H1 (cell line): ENCODE measurements at places on chromosomes 1 and 21.

- no peak overlapping the region for H3K4me3 ChIP-seq
- no peaks in the 10 kb centered on the region for H3K36me3 ChIP-seq
- no peak for DNase-seq
- no peaks in the 10 kb centered on the region for H3K4me1 ChIP-seq
- H3K27ac ChIP-seq: no peak overlapping the region
- no peaks in the 10 kb centered on the region for H3K27me3 ChIP-seq
Observed at GRCh38 chr1:157249326-157249725, 111.1 kb upstream of the ETV3 start.

GRCh38 chr1:29674627-29675326 lies 438.5 kb downstream of the PTPRU start:
- no peaks in the 10 kb centered on the region for H3K4me1 ChIP-seq
- H3K27ac ChIP-seq: no peak overlapping the region
- no peak for DNase-seq
- H3K27me3 ChIP-seq: no peaks in the 10 kb centered on the region
- no peaks in the 10 kb centered on the region for H3K36me3 ChIP-seq

GRCh38 chr1:169094897-169095569 lies 11.5 kb upstream of the ATP1B1 start:
- H3K4me1 ChIP-seq: peaks cover 3% of the 10 kb centered on the region; the same call in 1 of the 2 replicates
- no peak for DNase-seq
- H3K27me3 ChIP-seq: no peaks in the 10 kb centered on the region
- H3K4me3 ChIP-seq: no peak overlapping the region
- H3K27ac ChIP-seq: no peak overlapping the region

GRCh38 chr1:154698320-154699096 lies 90.5 kb upstream of the ADAR start:
- H3K36me3 ChIP-seq: no peaks in the 10 kb centered on the region
- no peak for DNase-seq
- H3K27ac ChIP-seq: no peak overlapping the region
- no peaks in the 10 kb centered on the region for H3K27me3 ChIP-seq
- no peak overlapping the region for H3K4me3 ChIP-seq

GRCh38 chr1:21518774-21519455 lies 9.7 kb downstream of the ALPL start:
- no peak for DNase-seq
- peaks cover 14% of the 10 kb centered on the region for H3K4me1 ChIP-seq
- peak overlapping the region; percentile 13; the same call in 1 of the 2 replicates for H3K27ac ChIP-seq
- H3K36me3 ChIP-seq: no peaks in the 10 kb centered on the region

- H3K4me3 ChIP-seq: no peak overlapping the region
- H3K27me3 ChIP-seq: no peaks in the 10 kb centered on the region
- no peaks in the 10 kb centered on the region for H3K4me1 ChIP-seq
- no peaks in the 10 kb centered on the region for H3K36me3 ChIP-seq
Observed at GRCh38 chr1:60222360-60223115, 149.0 kb upstream of the C1orf87 start.

GRCh38 chr1:12600335-12600734 lies 17.7 kb downstream of the DHRS3 start:
- no peaks in the 10 kb centered on the region for H3K36me3 ChIP-seq
- H3K27ac ChIP-seq: no peak overlapping the region
- H3K4me1 ChIP-seq: peaks cover 33% of the 10 kb centered on the region

- no peaks in the 10 kb centered on the region for H3K27me3 ChIP-seq
- H3K4me1 ChIP-seq: peaks cover 5% of the 10 kb centered on the region
- no peaks in the 10 kb centered on the region for H3K36me3 ChIP-seq
- H3K4me3 ChIP-seq: no peak overlapping the region
- no peak for DNase-seq
- no peak overlapping the region for H3K27ac ChIP-seq
Observed at GRCh38 chr21:14523234-14523633, 22.9 kb downstream of the SAMSN1 start.
